Upper lobe of right lung (tissue), 1 donor: ENCODE measurements at places on chromosomes 5 and 9.
A peak's percentile ranks its signal among the peaks of the same experiment; 100 is the strongest.

- H3K27ac ChIP-seq: no peak overlapping the region
- no peak for DNase-seq
- H3K4me1 ChIP-seq: peaks cover 6% of the 10 kb centered on the region
- no peak overlapping the region for H3K4me3 ChIP-seq
- H3K27me3 ChIP-seq: no peaks in the 10 kb centered on the region
Observed at GRCh38 chr5:143692342-143692741, 119.6 kb upstream of the HMHB1 start.

DNA sequence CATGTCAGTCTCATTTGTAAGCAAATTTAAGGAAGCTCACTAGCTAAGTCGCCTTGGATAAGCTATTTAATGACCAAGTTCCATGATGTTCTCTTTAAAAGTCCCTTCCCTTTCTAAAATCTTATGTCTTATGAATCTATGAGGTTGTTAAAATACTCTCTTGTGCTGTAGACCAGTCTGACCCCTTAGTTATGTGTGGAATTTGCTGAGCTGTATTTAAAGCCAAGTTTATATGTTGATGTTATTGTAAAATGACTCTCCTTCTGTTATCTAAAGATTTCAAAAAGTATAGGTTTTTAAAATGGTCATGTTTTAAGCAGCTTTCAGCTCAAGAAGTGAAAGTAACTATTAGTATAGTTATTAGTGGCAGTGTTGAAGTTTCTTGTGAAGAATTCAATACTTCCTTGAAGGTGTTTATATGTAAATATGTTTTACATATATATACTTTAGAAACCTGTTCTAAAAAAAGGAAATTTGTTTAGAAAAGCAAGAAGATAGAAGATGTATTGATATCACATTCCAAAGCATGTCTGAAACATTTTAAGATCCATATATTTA is 92.2 kb downstream of the CDC42SE2 start:
- H3K27ac ChIP-seq: no peak overlapping the region
- H3K27me3 ChIP-seq: no peaks in the 10 kb centered on the region
- peaks cover 10% of the 10 kb centered on the region for H3K4me1 ChIP-seq
- H3K36me3 ChIP-seq: peaks cover 17% of the 10 kb centered on the region

DNA sequence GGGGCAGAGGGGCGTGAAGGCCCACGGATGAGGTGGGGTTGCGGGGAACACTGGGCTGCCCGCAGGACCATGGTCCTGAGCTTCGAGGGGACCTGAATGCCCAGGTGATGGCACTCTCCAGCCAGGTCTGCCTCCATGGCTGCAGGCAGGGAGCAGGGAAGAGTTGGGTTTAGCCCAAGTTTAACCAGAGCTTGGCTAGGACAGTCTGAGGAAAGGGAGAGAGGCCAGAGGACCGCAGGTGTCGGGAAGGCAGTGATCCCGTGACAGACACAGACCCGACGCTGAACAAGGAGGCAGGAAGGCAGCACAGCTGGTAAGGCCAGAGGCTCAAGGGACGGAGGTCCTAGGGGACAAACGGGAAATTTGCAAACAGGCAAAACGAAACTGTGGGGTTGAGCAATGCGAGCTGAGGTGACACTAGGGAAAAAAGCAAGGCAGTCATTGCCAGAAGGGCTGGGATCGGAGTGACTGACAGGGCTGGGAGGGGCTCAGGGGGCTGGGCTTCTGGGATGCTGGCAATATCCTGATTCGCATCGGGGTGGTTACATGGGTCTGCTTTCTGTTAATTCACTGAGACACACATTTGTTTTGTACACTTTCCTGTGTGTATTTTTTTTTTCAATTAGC is 25.0 kb downstream of the ARPC5L start:
- no peak overlapping the region for H3K27ac ChIP-seq
- no peak for DNase-seq
- H3K36me3 ChIP-seq: peaks cover 89% of the 10 kb centered on the region

- no peaks in the 10 kb centered on the region for H3K4me1 ChIP-seq
- DNase-seq: no peak
- peaks cover 2% of the 10 kb centered on the region for H3K27me3 ChIP-seq
- no peak overlapping the region for H3K4me3 ChIP-seq
- no peak overlapping the region for H3K27ac ChIP-seq
- no peaks in the 10 kb centered on the region for H3K36me3 ChIP-seq
Observed at GRCh38 chr5:6397536-6398269, 19.4 kb upstream of the MED10 start.

DNA sequence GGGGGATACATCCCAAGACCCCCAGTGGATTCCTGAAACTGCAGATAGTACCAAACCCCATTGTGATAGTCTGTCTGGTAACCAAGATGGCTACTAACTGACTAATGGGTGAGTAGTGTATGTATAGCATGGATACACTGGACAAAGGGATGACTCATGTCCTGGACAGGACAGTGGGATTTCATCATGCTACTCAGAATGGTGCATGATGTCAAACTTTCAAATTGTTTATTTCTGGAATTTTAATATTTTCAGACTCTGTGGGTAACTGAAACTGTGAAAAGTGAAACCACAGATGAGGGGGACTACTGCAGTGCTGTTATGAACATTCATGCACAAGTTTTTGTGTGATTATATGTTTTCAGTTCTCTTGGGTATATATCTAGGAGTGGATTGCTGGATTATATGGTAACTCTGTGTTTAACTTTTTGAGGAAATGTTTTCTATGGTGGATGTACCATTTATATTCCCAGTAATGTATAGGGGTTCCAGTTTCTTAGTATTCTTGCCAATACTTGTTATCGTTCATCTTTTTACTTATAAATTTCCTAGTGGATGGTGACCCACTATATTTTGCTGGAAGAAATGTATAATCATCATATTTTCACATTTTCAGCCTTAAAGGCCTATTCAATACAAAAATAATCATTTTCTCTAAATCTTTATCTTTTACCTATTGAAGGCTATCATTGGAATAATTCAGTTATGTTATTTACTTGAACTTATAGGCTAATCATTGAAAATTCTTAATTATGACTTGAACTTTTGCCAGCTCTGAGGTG is 140.9 kb downstream of the NR3C1 start:
- DNase-seq: no peak
- no peaks in the 10 kb centered on the region for H3K4me1 ChIP-seq
- no peaks in the 10 kb centered on the region for H3K27me3 ChIP-seq
- no peaks in the 10 kb centered on the region for H3K36me3 ChIP-seq
- H3K27ac ChIP-seq: no peak overlapping the region
- no peak overlapping the region for H3K4me3 ChIP-seq

DNA sequence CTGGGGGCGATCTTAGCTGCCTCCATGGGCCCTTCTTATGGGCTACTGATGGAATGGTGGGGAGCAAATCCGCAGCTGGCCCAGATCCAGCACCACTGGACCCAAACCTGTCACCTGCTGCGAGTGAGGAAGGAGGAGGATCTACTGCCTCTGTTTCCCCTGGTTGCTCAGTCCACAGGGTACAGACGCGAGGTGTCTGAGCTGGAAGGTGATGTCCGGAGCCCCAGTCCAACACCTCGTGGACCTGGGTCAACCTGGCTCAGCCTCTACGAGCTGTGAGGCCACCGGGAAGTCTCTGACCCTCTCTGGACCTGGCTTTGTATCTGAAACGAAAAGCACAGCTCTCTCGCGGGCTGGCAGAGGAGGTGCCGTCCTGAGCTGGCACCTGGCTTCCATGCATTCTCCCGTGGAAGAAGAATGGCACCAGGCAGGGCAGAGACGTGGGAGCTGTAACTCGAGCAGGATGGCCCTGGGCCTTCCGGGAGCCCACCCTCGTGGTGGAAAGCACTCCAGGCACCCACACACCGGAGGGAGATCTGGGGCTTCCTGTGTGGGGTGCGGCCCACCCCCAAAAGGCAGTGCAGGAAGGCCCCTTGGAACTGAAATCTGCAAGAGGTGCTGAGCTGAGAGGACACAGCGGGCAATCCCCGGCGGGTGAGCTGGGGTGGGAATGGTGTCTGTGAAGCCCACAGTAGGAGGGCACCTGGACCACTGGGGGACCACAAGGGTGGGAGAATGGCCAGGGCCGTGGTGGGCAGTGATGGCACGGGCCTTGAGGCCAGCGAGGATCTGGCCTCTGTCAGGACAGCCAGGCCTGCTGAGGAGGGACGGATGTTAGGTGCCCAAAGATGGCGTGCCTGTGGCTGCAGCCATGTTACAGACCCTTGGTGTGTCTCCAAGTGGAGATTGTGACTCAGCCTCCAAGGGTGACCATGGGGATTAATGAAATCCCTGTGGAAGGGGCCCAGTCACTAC is 133.4 kb downstream of the OLFM1 start:
- DNase-seq: peak; percentile 62
- no peak overlapping the region for H3K27ac ChIP-seq
- peaks cover 12% of the 10 kb centered on the region for H3K4me1 ChIP-seq
- H3K36me3 ChIP-seq: no peaks in the 10 kb centered on the region
- H3K4me3 ChIP-seq: no peak overlapping the region
- H3K27me3 ChIP-seq: peaks cover 17% of the 10 kb centered on the region

GRCh38 chr9:109846776-109847175 is 66.8 kb downstream of the PALM2AKAP2 start:
- H3K27ac ChIP-seq: no peak overlapping the region
- H3K36me3 ChIP-seq: no peaks in the 10 kb centered on the region

- H3K27ac ChIP-seq: no peak overlapping the region
- no peaks in the 10 kb centered on the region for H3K27me3 ChIP-seq
- H3K4me3 ChIP-seq: no peak overlapping the region
- no peak for DNase-seq
Observed at GRCh38 chr9:81588148-81588871, 101.0 kb downstream of the TLE1 start.

DNA sequence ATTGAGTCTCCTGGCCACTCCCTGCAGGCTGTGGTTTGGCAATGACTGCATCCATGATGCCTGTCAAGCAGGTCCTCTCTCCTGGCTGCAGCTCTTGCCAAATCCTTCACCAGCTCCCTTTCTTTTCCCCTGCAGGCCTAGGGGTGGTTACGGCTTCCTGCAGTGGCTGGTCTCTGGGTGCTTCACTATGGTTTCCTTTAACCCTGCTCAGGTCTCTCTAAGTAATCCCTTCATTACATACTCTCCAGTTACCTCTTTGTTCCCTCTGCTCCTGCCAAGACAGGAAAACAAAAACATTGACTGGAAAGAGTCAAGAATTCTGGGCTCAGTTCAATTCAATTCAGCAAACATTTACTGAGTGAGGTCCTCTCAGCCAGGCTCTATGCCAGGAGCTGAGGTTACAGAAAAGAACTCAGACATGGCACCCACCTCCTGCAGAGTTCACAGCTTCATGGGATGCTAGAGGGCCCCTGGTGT is 19.8 kb upstream of the PTPN3 start:
- H3K36me3 ChIP-seq: no peaks in the 10 kb centered on the region
- no peak for DNase-seq
- no peak overlapping the region for H3K4me3 ChIP-seq
- H3K4me1 ChIP-seq: no peaks in the 10 kb centered on the region
- H3K27me3 ChIP-seq: no peaks in the 10 kb centered on the region
- no peak overlapping the region for H3K27ac ChIP-seq

GRCh38 chr5:38371596-38371995 is 113.2 kb downstream of the EGFLAM start:
- H3K4me1 ChIP-seq: no peaks in the 10 kb centered on the region
- no peak overlapping the region for H3K27ac ChIP-seq
- DNase-seq: no peak
- no peaks in the 10 kb centered on the region for H3K27me3 ChIP-seq
- no peak overlapping the region for H3K4me3 ChIP-seq
- H3K36me3 ChIP-seq: no peaks in the 10 kb centered on the region

DNA sequence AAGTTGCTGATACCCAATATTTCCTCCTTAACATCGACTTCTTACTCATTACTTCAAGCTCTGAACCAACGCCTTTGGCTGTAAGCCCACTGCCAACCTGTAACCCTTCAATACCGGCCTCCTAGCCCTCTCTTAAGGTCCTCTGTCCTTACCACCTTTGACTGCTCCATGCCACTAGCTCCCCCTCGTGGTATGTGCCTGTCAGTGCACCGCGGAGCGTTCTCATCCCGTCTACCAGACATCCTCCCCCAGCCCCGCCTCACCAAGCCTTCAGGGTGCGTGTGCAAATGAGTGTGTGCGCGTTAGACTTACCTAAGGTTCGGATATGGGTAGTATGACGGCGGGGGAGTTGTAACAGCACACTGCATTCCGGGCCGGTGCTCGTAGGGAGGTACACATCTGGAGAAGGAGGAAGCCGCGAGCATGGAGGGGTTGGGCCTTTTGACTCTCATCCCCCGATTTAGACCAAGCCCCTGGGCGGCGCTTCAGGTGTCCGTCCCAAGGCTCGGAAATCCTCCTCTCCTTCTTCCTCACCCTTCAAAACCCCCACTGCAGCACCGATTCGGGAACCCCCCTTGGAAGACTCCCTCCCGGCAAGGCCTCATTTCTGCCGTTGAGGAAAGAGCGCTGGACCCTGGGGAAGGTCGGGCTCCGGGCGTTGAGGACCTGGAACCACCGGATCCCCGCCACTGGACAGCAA is 2.8 kb upstream of the MYORG start:
- H3K4me1 ChIP-seq: peaks cover 22% of the 10 kb centered on the region
- no peaks in the 10 kb centered on the region for H3K36me3 ChIP-seq
- H3K27ac ChIP-seq: no peak overlapping the region
- H3K27me3 ChIP-seq: no peaks in the 10 kb centered on the region
- peak overlapping the region; percentile 66 for H3K4me3 ChIP-seq

- H3K36me3 ChIP-seq: no peaks in the 10 kb centered on the region
- H3K4me1 ChIP-seq: no peaks in the 10 kb centered on the region
- no peak for DNase-seq
Observed at GRCh38 chr5:50595199-50595598, 71.2 kb upstream of the PARP8 start.

GRCh38 chr5:78505860-78506259 is 142.7 kb downstream of the LHFPL2 start:
- peaks cover 40% of the 10 kb centered on the region for H3K4me1 ChIP-seq
- H3K4me3 ChIP-seq: no peak overlapping the region
- H3K27me3 ChIP-seq: no peaks in the 10 kb centered on the region

- DNase-seq: no peak
- H3K36me3 ChIP-seq: no peaks in the 10 kb centered on the region
- H3K4me3 ChIP-seq: no peak overlapping the region
- H3K27ac ChIP-seq: no peak overlapping the region
Observed at GRCh38 chr9:113906411-113907110, 30.5 kb downstream of the ZNF618 start.

- no peaks in the 10 kb centered on the region for H3K27me3 ChIP-seq
- no peak overlapping the region for H3K4me3 ChIP-seq
- no peak for DNase-seq
- no peaks in the 10 kb centered on the region for H3K36me3 ChIP-seq
- H3K27ac ChIP-seq: peak overlapping the region; percentile 7
- H3K4me1 ChIP-seq: peaks cover 8% of the 10 kb centered on the region
Observed at GRCh38 chr5:32505756-32506155, 61.2 kb upstream of the ZFR start.

GRCh38 chr5:5986492-5987178 is 391.7 kb downstream of the MED10 start:
- no peak for DNase-seq
- H3K27ac ChIP-seq: no peak overlapping the region
- no peaks in the 10 kb centered on the region for H3K36me3 ChIP-seq
- no peaks in the 10 kb centered on the region for H3K27me3 ChIP-seq
- no peak overlapping the region for H3K4me3 ChIP-seq
